ENCODE measurements at places on chromosomes 6 and 20.
A peak's percentile ranks its signal among the peaks of the same experiment; 100 is the strongest.

DNA sequence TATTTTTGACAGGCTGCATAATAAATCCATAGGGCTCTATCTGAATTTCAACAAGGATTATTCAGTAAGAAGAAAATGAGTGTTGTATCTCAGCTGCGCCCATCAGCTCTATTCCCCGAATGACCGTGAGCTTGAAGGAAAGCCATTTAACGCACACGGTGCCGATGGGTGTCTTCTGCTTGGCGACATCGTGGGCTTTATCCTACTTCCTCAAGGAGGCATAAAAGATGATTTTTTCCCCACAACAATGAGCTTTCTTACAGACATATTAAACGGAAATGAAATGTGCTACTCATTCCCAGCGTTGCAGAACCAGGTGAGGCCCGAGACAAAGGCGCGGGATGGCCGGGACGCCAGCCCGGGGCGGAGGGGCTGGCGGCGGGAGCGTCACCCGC lies 710 bp downstream of the DYNLT1 start:
- DNase-seq: no peak

DNA sequence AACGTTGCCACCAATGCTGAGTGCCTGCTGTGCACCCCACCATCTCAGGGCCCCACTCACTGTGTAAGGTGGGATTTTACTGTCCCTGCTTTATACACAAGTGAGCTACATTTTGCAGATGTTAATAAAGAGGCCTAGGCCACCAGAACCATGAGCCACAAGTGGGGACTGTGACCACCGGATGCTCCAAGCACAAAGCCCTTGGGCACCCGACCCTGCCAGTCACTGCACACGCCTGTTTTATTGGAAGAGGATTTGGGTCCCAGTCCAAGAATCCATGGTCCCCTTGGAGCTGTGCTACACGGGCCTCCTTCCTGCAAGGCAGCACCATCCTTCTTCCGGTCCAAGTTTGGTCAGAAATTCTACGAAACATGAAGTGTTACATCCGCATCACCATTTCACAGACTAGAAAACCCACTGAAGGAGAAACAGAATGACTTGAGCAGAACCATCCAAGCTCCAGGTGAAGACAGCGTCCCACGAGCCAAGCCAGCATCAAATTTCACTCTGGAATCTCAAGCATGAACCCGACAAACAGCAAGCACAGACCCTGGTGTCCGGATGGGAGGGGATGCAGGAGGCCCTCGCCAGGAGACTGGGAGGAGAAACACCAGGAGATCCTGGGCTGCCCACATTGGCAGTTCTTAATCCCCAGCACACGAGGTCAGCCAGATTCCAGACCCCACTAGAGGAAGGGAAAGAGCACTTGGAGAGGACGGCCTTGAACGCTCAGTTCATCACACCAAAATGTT lies 226.9 kb downstream of the DLL1 start:
- DNase-seq: no peak

DNA sequence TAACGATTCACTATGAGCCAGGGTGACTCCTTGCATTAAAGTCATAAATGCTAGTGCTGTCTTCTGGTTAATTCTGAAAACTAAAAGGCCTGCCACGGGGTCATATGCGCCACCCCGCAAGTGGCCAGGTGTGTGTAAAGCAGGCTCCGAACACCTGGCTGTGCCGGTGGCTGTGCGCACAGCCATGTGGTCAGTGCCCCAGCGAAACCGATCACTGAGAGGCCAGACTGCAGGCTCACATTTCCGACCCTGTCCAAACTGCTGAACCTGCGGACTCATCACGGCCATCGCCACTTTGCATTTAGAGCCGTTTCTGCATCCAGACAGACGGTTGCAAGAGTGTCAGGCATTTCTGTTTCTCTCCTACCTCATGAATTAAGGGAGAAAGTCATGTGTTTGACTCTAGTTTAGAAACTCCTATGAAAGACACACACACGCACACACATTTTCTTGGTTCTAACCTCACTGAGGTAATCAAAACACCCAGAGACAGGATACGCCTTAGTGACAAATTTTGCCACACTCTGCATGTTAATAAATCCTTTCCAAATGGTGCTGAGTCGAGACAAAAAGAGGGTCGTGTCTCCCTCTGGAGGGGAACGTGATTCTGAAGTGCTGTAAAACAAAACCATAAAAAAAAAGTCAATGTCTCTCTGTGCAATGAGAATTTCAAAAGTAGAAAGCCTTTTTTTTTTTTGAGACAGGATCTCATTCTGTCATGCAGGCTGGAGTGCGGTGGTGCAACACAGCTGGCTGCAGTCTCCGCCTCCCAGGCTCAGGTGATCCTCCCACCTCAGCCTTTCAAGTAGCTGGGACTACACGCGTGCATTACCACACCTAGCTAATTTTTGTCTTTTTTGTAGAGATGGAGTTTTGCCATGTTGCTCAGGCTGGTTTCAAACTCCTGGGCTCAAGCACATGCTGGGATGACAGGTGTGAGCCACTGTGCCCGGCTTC lies 31.0 kb upstream of the TCFL5 start:
- DNase-seq: no peak

DNA sequence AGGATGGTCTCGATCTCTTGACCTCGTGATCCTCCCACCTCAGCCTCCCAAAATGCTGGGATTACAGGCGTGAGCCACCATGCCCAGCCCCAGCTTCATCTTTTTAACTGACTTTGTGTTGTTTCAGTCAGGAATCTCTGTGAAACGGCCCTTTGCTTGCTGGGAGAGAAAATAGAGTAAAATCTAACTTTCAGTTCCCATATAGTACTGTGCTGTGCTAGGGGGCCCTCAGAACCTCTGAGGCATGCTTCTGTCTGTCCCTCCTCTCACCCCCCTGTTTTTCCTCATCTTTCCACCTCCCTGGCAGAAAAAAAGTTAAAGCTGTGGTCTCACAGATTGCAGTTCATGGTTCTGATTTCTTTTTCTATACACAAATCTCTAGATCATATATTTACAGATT lies 48.4 kb downstream of the LRP11 start:
- DNase-seq: no peak

DNA sequence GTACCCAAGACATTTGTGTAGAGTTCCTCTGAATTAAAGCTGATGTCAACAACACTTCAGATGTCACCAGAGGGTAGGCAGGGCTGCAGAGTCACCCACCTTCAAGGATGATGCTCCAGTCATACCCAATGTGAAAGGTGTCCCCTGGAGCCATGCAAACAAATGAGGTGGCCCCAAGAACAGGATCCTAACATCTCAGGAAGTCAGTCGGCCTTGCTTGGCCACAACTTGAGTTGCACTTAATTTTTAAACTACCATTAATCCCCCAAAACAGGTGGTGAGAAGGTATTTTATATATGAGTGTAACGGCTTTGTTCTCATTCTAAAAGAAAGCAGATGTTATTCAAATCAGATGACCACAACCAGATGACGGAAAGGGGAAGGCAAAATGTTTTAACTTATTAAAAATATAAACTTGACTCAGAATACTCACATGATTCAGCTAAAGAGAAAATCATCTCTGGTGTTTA lies 21.1 kb upstream of the SERPINB1 start:
- DNase-seq: no peak

DNA sequence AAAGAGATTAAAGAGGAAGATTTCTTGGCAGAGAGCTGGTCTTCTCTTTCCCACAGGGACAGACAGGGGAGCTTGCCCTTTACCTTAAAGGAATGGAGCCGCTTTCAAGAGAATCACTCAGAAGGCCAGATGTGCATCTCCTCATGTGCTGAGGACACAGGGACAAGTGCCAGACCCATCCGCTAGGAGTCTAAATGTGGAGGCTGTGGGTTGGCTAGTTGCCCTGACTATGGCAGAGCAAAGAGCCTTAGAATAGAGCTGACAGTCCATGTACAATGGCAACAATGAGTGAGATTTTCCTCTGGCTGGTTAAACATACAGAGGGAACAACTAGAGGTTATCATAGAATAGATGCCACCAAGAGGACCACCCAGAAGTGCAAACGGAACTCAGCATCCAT lies 7.3 kb upstream of the DOK5 start:
- DNase-seq: no peak

GRCh38 chr6:41325446-41326066 lies 9.9 kb upstream of the NCR2 start:
- DNase-seq: no peak

GRCh38 chr6:132887204-132887603 lies 72.8 kb downstream of the RPS12 start:
- DNase-seq: peak; percentile 46

GRCh38 chr6:104958178-104959025 lies 1.5 kb downstream of the LIN28B start:
- DNase-seq: no peak

GRCh38 chr6:156534594-156534993 lies 242.6 kb upstream of the ARID1B start:
- DNase-seq: no peak

- peak; percentile 85 for DNase-seq
Observed at GRCh38 chr6:142313284-142313683, 11.5 kb downstream of the ADGRG6 start.

DNA sequence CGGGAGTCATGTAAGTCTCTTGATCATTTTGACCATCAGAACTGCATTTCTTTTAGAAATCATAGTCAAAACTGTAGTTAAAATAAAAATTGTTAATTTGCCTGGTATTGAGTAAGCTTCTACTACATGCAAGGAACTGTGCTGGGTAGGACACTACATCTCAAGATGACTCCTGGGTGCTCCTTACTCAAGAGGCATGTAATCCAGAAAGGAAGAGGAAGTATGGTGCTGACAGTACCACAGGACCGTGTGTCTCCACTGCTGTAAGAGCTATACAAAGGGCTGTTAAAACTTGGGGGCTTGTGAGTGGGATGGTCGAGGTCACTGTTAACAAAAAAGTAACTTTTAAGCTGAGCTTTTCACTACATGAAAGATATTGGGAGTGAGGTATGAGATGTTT lies 508.3 kb upstream of the SOX4 start:
- no peak for DNase-seq

DNA sequence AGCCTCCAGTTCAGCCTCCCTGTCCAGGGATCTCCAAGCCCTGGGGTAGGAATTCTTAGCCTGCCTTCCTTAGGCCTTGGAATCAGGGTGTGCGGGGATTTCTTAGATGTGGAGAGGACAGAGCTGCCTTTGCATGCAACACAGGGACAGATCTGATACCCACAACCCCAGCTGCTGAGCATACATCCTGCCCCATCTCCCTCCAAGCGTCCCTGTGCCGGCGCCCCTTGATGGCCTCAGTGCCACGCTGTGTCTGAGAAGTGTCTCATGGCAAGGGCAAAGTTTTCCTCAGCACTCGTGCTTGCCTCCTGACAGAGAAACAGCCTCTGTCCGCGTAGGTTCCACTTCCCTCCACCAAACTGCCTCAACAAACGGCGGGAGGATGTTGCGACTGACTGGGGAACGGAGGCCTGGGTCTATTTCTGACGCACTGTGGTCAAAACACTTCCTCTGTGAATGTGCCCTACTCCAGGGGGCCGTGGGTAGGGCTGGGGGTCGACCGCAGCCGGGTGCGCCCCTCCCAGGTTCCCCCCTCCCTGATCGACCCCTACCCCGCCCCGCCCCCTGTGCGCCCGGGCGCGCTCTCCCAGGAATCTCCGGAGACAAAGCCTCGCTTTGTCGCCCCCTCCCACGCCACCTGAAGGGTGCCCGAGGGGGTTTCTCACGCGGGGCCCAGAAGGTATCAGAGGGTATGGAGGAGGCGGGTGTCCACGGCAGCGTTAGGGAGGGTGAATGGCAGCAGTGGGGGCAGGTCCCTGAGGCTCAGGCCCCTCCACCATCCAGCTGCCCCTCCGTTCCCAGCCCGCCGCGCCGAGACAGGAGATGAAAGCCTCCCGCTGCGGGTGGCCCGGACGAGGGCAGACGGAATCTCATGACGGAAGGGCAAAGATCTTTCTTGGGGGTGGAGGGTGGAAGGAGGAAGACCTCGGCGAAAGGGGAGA lies 806 bp downstream of the MICAL1 start:
- DNase-seq: no peak

- DNase-seq: peak; percentile 52
Observed at GRCh38 chr6:138486249-138487101, 12.8 kb downstream of the NHSL1 start.

- DNase-seq: peak; percentile 85
Observed at GRCh38 chr6:156719720-156720563, 57.2 kb upstream of the ARID1B start.

GRCh38 chr6:100484474-100484873 lies 19.8 kb upstream of the SIM1 start:
- no peak for DNase-seq

DNA sequence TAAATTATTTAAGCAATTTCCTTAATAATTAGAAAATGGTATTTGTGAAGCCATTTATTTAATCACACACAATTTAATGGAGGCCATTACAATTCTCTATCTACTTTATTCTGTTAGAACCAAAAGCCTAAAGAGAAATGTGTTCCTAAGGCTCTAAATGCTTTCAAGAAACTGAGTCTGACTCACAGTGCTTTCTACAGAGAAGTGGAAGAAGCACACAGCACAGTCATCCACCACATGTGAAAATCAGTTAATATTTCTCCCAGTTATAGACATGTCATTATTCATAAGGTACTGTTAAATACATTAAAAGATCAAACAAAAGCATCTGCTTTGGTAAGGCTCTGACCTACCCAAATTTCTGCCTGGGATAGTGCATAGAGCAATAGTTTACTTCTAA lies 214.4 kb downstream of the ALDH8A1 start:
- DNase-seq: peak; percentile 41

- DNase-seq: peak; percentile 87
Observed at GRCh38 chr6:27866357-27867050, 45.7 kb downstream of the OR2B2 start.

DNA sequence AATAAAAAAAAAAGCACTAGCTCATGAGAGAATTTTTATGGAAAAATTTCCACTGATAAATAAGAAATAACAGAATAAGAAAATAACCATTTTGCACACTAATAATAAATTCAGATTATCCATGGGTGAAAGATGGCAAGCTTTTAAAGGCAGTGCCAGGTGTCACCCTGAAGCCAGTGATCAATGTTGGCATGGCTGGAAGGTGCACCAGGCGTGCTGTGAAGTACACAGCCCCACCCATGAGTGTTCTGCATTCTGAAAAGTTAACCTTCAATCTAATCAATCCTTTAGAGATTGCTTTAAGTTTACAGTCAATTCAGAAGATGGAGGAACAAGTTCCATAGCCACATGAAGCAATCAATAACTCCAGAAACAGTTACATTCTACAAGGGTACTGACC lies 284.4 kb downstream of the C6orf118 start:
- no peak for DNase-seq

GRCh38 chr6:4611429-4612129 lies 164.6 kb upstream of the CDYL start:
- no peak for DNase-seq

DNA sequence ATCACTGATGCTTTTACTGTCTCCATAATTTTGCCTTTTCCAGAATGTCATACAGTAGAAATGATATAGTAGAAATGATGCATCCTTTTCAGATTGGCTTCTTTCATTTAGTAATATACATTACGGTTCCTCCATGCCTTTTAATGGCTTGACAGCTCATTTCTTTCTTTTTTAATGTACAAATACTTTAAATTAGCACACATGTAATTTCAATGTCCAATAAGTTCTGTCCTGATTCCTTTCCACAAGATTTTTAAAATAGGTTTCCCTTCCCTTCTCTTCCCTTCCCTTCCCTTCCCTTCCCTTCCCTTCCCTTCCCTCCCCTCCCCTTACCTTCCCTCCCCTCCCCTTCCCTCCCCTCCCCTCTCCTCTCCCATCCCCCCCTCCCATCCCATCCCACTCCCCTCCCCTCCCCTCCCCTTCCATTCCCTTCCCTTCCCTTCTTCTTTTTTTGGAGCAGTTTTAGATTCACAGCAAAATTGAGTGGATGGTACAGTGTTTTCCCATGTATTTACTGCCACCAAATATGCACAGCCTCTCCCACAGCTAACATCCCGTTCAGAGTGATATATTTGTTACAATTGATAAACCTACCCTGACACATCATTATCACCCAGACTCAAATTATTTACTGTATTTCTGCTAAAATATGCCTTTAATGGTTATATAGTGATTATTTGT lies 398.8 kb downstream of the RNF144B start:
- no peak for DNase-seq

- peak; percentile 80 for DNase-seq
Observed at GRCh38 chr6:157107915-157108651, 215.2 kb downstream of the TMEM242 start.

Measured in foreskin keratinocyte (primary cell).